ENCODE measurements at places on chromosomes 3 and 15.

GRCh38 chr3:128432301-128432970, 34.3 kb downstream of the DNAJB8 start:
- DNase-seq: no peak

DNA sequence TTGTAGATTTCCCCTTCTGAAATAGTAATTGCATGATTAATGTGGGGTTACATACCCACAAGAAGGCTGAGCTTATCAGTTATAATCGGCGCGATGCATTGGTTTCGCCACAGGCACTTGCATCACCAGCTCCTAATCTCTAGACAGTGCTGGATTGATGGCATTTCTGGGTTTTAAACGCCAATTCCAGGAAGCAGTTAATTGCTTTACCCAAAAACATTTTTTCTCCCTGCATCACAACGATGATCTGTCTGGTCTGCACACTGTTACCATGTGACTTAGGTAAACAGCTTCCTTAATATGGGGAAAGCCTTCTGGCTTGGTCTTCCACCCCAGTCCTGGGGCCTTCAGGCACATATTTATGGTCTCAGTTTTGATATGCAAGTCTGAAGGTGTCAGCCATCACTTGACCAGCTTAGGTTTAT, 70.0 kb upstream of the HEG1 start:
- DNase-seq: peak; percentile 71

DNA sequence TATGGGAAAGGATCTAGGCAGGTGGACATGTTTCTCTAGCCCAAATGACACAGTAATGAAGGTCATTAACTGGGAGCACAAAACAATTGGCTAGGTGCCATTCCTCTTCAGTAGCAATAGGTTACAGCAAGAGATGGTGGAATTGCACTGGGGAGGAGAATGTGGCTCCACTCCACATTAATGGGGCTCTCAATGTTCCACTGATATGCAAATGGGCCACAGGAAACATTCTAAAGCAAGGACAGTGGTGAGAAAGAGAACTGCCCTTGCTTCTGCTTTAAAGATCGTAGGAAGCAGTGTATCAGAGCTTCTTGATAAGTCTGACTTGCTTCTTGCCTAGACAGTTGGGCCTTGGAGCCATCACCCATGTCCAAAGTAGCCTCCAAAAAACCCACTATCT, 271.4 kb upstream of the PPP2R3A start:
- DNase-seq: no peak

DNA sequence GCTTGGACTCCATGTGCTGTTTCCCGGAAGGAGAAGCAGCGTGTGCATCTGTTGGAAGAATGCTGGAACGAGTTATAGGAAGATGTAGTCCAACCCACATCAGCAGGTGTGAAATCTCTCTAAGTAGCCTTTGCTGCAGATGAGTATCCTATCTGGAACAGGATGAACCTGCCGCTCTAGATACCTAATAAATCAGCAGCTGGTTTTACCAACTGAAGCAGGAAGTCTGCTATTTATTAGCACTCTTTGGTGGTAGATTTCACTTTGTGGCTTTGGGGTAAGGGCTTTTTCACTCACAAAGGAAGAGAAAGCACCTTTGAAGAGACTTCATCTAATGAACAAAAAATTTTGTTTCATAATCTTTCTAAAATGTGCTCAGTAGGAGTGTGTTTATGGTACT, 66.4 kb downstream of the DCUN1D1 start:
- no peak for DNase-seq

- no peak for DNase-seq
Observed at GRCh38 chr3:170657312-170657711, 71.4 kb upstream of the SLC7A14 start.

- no peak for DNase-seq
Observed at GRCh38 chr3:190558316-190558715, 44.4 kb downstream of the IL1RAP start.

- DNase-seq: peak; percentile 29
Observed at GRCh38 chr3:107997671-107998070, 93.2 kb downstream of the CD47 start.

- no peak for DNase-seq
Observed at GRCh38 chr15:94626949-94627348, 395.6 kb downstream of the MCTP2 start.

- peak; percentile 90 for DNase-seq
Observed at GRCh38 chr3:53109891-53110771, 20.1 kb downstream of the RFT1 start.

- no peak for DNase-seq
Observed at GRCh38 chr15:61084944-61085367, 144.1 kb downstream of the RORA start.

DNA sequence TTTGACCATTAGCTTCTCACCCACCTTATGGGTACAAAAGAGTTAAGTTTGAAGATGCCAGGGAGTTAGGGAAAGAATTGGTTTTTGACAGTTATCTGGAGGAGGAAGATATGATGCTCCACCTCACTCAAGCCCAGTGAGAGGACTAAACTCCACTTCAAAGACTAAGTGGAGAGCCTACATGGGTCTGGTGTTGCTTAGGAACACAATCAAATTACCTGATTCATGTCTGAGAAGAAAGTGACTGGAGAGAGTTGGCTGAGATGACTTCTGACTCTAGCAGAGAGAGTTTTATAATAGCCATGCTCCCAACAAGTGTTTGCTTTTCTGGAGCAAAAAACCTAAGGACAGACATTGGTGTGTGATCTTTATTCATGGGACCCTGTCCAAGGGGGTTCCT, 43.3 kb downstream of the SUCNR1 start:
- DNase-seq: no peak

DNA sequence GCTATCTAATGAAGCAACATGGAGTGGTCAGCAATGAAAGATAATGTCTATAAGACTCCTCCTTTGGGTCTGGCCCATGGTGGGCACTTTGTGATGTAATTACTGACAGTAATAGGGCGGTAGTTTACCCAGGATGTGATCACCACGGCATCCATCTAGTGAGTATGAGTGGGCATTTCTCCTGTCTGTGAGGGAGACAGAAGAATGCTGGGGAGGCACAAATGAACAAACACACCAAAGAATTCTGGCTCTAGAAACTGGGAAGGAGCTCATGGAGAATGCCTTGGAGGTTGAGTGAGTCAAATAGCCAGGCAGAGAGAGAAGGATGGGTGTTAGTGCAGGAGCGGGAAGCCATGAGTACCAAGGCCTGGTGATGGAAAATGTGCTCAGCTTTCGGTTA, 217.5 kb downstream of the WNT5A start:
- no peak for DNase-seq

DNA sequence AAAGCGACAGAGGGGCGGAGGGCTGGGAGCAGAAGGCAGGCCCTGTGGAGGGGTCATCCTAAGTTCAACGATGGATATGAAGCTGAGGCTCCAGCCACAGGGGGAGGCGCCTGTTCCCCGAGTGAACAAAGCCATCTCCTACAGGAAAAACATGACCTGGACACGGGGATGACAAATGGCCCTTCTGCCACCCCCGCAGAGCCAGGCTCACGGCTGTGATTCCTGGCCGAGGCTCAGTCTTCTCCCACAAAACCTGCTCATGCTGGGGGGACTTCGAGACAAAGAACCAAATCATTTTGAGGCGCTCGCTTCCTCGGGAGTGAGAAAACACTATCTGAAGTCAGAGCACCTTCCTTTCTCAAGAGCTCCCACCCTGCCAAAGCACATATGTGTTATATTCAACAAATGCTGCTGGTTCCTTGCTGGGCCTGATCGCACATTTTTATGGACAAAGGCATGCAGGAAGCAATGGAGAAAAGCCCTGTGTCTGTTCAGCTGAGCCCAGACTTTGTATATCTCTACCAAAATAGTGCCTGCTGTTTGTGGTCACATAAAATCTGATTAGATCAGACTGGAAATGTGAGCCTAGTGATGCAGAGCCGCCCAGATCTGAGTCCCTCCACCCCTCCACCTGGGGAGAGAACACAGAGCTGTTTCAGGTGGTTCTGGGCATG, 5.6 kb downstream of the RBP1 start:
- no peak for DNase-seq
